ENCODE measurements at places on chromosomes 7 and 10. TPM values are rescaled to one million over a fixed set of nuclear protein-coding genes. Genes with fewer than 3 reads are reported as not detected.
A peak's percentile ranks its signal among the peaks of the same experiment; 100 is the strongest.

GRCh38 chr10:70193391-70193844 lies 23.1 kb upstream of the SAR1A start:
- peaks cover 2% of the 10 kb centered on the region for H3K36me3 ChIP-seq
- peak; percentile 41 for DNase-seq
- peak overlapping the region; percentile 53 for H3K27ac ChIP-seq
- H3K4me1 ChIP-seq: peaks cover 29% of the 10 kb centered on the region

GRCh38 chr7:115600207-115600606 lies 430.4 kb downstream of the TFEC start:
- DNase-seq: peak; percentile 51
- no peak overlapping the region for H3K4me3 ChIP-seq
- H3K4me1 ChIP-seq: no peaks in the 10 kb centered on the region
- no peaks in the 10 kb centered on the region for H3K36me3 ChIP-seq
- no peak overlapping the region for H3K27ac ChIP-seq

DNA sequence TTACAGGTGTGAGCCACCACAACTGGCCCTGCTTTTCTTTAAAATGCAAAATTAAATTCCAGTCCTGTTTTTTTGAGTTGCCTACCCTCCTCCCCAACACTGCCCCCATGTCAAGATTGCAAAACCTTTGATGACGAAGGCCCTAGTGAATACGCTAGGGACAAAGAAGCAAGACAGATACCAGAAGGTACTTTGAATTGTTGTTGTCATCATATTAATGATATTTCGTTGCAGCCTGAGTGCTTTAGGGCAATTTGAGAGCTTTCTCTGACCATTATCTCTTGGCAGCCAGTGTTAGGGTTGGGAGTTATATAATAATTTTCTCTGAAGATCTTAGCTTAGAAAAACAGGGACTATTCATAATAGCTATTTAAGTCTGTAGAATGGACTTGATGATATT lies 7.1 kb downstream of the CCSER2 start:
- H3K4me3 ChIP-seq: no peak overlapping the region
- DNase-seq: peak; percentile 43
- no peaks in the 10 kb centered on the region for H3K36me3 ChIP-seq
- H3K27ac ChIP-seq: no peak overlapping the region

GRCh38 chr10:42578019-42578418 lies 60.4 kb downstream of the ZNF33B start:
- no peak for DNase-seq
- H3K4me1 ChIP-seq: no peaks in the 10 kb centered on the region
- no peaks in the 10 kb centered on the region for H3K27me3 ChIP-seq
- H3K27ac ChIP-seq: no peak overlapping the region
- H3K4me3 ChIP-seq: no peak overlapping the region

GRCh38 chr10:19498393-19499290 lies 317.6 kb upstream of the PLXDC2 start:
- no peaks in the 10 kb centered on the region for H3K27me3 ChIP-seq
- peak; percentile 19 for DNase-seq

DNA sequence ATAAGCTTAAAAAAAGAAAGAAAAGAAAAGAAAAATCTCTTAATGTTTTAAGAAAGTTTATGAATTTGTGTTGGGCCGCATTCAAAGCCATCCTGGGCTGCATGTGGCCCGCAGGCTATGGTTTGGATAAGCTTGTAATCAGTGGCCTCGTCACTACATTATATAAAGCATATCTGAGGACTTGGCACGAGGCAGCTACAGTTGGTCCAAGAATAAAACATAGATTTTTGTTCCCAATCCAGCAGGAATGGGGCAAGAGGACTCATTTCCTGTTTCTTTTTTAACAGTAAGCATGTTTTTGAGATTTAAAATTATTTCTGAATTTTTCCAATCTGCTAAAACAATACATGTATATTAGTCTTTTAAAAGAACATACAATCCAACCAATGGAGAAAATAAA lies 28.6 kb downstream of the MCM10 start:
- H3K4me3 ChIP-seq: no peak overlapping the region
- no peak overlapping the region for H3K27ac ChIP-seq
- H3K4me1 ChIP-seq: no peaks in the 10 kb centered on the region
- H3K27me3 ChIP-seq: no peaks in the 10 kb centered on the region

The CALN1 gene
- polyA plus RNA-seq: not detected

DNA sequence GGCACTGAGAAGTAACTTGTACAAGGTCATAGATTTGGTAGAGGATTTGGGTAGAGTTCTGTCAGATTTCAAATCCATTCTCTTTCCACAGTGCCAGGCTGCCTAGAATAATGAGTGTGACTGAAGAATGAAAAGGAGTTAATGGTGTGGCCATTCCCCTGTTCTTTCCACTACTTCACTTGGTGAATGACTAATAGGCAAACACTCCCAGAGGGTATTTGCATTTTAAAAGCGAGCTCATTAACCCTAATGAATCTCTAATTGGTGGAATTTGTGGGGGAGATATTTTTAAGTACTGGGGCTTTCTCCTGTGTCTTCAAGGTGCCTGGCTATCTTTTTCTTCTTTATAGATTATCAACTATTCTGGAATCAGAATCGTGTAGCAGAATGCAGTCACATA lies 74.8 kb upstream of the RPA3 start:
- H3K4me3 ChIP-seq: no peak overlapping the region
- no peaks in the 10 kb centered on the region for H3K27me3 ChIP-seq
- H3K36me3 ChIP-seq: no peaks in the 10 kb centered on the region
- DNase-seq: no peak
- no peaks in the 10 kb centered on the region for H3K4me1 ChIP-seq

The LRRD1 gene
- polyA plus RNA-seq: 0.02 TPM

- no peak overlapping the region for H3K4me3 ChIP-seq
- peaks cover 2% of the 10 kb centered on the region for H3K4me1 ChIP-seq
- peak; percentile 78 for DNase-seq
- no peaks in the 10 kb centered on the region for H3K36me3 ChIP-seq
- H3K27ac ChIP-seq: no peak overlapping the region
- no peaks in the 10 kb centered on the region for H3K27me3 ChIP-seq
Observed at GRCh38 chr10:76329891-76330575, 898.6 kb downstream of the LRMDA start.

DNA sequence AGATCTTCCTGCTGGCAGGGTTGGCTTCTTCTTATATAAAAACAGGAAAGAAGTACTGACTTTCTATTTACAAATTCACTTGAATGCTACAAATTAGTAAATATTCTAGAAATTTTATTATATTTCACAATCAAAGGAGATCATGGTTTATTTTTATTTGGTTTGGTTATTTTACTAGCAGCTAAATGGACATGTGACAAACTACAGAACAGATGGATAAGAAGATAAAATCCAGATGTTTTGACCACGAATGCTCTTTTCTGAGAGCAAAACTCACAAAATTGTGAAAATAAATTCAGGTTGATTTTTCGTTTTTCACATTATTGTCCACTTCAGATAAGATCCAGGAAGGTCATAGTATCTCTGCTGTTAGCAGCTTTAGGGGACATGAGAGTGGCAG lies 55.4 kb downstream of the CACNA2D1 start:
- no peaks in the 10 kb centered on the region for H3K36me3 ChIP-seq
- no peak overlapping the region for H3K27ac ChIP-seq
- peak; percentile 14 for DNase-seq
- H3K27me3 ChIP-seq: no peaks in the 10 kb centered on the region
- H3K4me3 ChIP-seq: no peak overlapping the region

The STOX1 gene
- 0.08 TPM for polyA plus RNA-seq

The PON1 gene
- polyA plus RNA-seq: not detected

DNA sequence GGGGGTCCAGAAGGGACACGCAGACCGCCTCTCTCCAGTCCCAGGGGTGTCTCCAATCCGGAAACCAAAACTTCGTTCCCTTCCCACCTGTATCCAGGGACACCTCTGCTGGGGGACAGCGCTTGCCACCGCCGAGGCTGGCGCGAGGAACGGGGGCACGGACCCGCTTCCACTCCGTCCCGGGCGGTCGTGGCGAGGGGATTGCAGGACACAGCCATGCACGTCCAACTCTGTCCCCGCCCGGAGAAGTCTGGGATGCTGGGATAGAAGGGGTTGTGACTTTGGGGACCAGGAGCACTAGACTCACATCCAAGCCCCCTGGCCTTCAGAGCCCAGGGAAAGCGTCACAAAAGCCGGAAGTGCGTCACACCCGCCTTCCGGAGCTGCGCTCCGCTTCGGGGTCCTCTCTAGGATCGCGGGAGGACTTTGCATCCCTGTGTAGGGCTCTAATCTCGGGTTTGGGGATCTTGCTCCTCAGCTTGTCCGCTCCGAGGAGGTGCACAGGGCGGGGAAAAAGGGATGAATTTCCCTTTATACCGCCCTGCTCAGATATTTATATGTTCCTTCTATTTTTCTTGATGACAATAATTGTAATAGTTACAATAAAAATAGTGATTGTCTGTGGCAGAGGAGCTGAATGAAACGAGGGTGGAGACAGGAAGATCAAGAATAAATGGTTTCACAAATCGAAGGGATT lies at the start of gene FAM200A:
Gene FAM200A, minus strand, starts transcription at position 348 of the 697 bp plus-strand sequence. CDS start 3,707 bp downstream, outside the sequence.
- H3K27ac ChIP-seq: peak within 1 kb of the TSS; percentile 97
- H3K36me3 ChIP-seq: peaks cover 2% of the 10 kb centered on the region
- no peaks in the 10 kb centered on the region for H3K27me3 ChIP-seq
- peak; percentile 96 for DNase-seq
- H3K4me3 ChIP-seq: peak within 1 kb of the TSS; percentile 94

- no peaks in the 10 kb centered on the region for H3K27me3 ChIP-seq
- no peak for DNase-seq
- H3K27ac ChIP-seq: no peak overlapping the region
- no peak overlapping the region for H3K4me3 ChIP-seq
Observed at GRCh38 chr7:30403477-30403876, 75.1 kb downstream of the NOD1 start.

DNA sequence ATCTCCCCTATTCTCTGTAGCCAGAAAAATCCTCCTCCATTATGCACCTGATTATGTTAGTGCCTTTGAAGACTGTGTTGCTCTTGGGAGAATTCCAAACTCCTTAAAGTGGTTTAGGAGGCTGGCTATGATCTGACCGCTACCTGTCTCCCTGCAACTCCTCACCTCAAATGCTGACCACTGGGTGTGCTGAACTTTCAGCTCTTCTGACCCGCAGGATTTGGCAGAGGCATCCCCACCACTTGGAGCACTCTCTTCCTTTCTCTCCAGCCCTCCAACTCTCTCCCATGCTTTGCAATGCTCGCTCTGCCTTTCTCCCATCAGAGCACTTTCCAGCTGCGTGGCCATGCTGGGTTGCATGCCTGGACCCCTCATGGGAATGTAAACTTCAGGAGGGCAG lies 227.6 kb downstream of the RPS24 start:
- H3K27me3 ChIP-seq: no peaks in the 10 kb centered on the region
- no peak for DNase-seq
- peaks cover 13% of the 10 kb centered on the region for H3K4me1 ChIP-seq
- H3K4me3 ChIP-seq: no peak overlapping the region

The PKD2L1 gene
- not detected for polyA plus RNA-seq

- H3K4me1 ChIP-seq: no peaks in the 10 kb centered on the region
- no peak overlapping the region for H3K4me3 ChIP-seq
- H3K27me3 ChIP-seq: no peaks in the 10 kb centered on the region
- H3K27ac ChIP-seq: no peak overlapping the region
- no peak for DNase-seq
Observed at GRCh38 chr10:117503244-117504205, 39.0 kb upstream of the EMX2 start.

All from fibroblast of lung (primary cell).